ENCODE measurements at places on chromosomes 5 and 9.

GRCh38 chr9:123003466-123003865 lies 30.0 kb upstream of the GPR21 start:
- no peak for DNase-seq

DNA sequence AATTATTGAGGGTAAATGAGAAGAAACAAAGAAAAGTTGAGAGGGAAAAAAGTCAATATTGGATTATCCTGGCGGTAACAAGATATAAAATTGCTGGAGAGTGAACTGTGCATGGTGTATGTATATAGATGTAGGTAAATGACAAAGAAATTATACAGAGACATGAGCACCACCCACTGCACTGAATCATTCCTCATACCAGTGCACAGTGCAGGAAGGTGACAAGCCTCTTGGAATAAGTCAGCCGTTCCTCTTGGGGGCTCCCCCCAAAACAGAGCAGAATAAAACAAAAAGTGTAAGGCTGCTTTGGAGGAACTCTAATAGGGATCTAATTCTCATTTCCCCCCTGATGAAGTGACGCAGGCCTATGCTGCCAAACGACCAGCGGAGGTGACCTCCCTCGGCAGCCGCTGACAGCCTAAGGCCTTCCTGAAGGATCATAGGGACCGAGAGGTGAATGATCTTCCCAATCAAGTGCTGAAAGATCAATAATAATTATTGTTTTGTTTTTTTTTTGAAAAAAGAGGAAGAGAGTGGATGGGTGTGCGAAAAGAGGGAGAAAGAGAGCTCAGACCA lies 245.0 kb downstream of the PSAT1 start:
- no peak for DNase-seq

DNA sequence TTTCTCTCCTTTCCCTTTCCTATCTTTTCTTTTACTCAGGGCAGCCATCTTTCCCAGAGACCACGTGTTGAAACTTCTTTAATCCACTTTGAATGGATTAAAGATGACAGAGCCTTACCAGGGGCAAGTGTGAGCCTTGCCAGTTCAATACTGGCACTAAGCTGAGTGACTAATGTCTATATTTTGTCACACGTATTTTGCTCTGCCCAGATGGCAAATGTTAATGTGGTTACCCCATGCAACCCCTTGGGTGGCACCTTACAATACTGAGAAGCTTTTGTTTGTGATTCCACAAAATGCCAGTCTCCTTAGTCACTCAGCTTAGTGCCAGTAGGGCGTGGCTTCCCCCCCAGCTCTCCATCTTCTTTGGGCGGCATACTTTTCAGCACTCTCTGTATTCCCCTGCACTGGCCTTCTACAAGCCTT lies 24.8 kb downstream of the ANXA1 start:
- no peak for DNase-seq

DNA sequence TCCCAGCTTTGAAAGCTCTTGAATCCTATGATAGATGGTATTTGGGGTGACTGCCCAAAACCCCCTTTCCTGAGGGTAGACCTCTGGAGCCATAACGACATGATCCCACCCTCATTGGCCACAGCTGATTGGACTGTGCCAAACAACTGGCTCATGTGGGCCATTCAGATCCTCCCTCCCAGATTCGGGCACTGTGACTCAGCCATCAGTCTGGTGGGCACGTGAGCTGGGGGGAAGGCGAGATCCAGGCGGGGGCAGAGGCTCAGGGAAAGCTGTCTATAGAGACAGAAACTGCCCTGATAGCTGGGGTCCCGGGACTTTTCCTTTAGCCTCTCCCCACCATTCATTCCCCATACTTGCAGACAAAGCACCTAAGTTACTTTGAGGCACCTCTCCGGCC lies 15.1 kb upstream of the NCS1 start:
- no peak for DNase-seq

- no peak for DNase-seq
Measured at GRCh38 chr5:157161996-157162395, 4.1 kb downstream of the GARIN3 start.

GRCh38 chr5:167644619-167645018 lies 646.8 kb upstream of the WWC1 start:
- no peak for DNase-seq

DNA sequence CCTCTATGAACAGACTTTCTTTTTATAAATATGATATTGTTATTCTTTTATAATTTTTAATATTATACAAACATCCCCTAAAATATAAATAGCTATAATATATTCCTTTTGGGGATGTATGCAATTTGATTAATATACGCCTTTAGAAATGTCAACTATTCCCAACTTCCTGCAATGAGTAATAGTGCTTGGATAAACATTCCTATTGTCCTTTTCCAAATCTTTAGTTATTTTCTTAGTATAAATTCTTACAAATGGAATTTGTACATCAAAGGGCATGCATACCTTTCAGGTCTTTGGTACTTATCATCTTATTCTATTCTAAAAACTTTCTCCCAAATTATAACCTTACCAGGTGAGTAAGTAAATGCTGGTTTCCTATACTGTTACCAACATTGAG lies 6.2 kb downstream of the NLN start:
- DNase-seq = no peak

- no peak for DNase-seq
Measured at GRCh38 chr9:19577411-19577810, 168.6 kb downstream of the ACER2 start.

- DNase-seq = no peak
Measured at GRCh38 chr9:70852711-70853240, 268.6 kb downstream of the TRPM3 start.

GRCh38 chr9:5186416-5187169 lies 1.2 kb upstream of the INSL6 start:
- peak; percentile 81 for DNase-seq

DNA sequence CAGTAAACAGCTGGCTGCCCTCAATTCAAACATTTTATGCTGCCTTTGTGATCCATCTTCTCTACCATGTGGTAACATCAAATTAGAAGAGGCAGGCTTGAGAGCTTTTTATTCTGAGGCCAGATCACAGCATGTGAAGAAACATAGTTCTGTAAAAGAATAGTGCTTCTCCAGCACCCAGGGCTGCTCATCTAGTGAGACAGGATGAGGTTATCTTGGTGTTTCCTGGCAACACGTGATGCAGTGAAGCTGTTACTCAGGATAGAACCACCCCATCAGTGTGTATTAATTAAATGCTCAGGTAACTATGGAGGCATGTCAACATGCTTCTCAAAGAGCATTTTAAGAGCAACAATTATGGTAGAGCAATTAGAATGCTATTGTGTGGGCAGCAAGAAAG lies 400.5 kb upstream of the ACO1 start:
- no peak for DNase-seq

DNA sequence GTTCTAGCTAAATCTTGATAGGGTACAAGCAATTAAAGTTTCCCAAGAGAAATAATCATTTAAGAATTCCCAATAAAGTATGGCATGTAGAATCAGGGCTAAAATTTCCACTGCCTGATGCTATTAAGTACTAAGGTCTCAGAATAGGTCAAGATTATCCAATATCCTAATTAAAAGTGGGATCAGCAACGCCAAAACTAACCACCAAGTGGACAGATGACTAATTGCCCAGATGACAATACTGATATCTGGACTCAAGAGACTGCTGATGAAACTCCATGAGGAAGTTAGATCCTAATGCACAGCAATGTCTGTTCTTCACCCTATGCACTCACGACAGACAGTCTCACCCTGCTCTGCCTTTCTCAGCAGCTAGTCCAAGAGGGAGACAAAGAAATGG lies 14.3 kb downstream of the DEPDC1B start:
- DNase-seq = no peak

DNA sequence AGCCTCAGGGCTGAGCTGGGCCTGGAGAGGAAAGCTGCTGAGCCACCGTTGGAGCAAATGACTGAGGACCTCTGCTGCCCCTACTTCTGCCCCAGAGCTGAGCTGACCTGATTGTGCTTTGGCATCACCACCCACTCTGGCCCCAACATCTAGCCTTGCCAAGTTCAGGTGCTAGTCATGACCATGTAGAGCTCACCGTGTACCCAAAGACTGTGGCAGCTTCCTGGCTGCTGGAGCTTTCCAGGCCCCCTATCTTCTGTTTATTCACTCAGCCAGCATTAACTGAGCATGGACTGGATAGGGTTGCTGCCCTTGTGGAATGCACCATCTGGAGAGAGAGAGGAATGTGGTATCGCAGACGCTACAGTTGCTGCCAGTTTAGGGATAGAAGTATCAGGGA lies 49.1 kb downstream of the JADE2 start:
- no peak for DNase-seq

DNA sequence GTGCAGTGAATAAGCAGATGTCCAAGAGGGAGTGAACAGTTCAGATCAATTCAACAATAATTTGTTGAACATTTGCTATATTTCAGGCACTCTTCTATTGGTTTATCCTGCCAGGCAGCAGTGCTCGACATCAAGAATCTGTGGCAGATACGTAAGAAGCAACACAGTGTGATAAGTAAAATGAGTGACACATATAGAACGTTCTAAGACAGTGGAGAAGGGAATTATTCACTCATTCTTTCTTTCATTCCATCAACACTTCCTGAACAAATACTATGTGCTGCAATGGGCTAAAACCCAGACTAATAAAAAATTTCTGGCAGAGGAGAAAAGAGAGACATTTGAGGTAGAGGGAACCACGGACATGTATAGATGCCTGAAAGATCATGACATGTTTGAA lies 89.9 kb upstream of the GLIS3 start:
- no peak for DNase-seq

DNA sequence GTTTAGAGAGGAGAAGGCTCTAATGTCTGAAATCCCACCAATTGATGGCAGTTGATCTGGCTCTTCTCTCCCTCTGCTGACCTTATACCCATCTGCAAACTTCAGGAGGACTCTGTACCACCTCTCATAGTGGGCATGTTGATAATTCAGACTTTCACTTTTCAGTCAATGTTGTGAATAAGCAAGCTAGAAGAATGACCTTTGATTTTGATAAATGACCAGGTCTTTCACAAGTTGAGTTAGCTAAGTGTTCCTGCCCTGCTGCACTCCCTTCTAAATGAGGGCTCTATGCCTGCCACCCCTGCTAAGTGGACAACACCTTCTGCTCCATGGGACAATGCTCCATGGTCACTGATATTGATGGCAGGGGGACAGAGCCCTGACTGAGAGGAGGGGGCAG lies 74.7 kb downstream of the SPRY4 start:
- no peak for DNase-seq

DNA sequence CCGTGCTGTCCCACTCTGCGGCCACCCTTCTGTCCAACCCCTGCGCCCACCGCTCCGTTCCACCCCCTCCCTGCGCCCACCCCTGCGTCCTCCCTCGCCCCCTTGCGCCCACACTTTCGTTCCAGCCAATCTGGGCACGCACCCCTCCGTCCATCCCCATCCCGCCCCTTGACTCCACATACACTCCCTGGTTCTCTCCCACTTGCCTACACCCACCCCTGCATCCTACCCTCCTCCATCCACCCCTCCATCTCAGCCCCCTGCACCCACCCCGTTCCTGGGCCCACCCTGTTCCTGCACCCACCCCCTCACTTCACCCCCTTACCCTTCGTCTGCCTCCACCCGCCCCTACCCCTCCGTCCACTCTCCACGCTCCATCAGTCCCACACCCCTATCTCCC lies 7.0 kb downstream of the ADAMTS13 start:
- peak; percentile 83 for DNase-seq

- no peak for DNase-seq
Measured at GRCh38 chr5:169225830-169226356, 75.0 kb downstream of the SLIT3 start.

DNA sequence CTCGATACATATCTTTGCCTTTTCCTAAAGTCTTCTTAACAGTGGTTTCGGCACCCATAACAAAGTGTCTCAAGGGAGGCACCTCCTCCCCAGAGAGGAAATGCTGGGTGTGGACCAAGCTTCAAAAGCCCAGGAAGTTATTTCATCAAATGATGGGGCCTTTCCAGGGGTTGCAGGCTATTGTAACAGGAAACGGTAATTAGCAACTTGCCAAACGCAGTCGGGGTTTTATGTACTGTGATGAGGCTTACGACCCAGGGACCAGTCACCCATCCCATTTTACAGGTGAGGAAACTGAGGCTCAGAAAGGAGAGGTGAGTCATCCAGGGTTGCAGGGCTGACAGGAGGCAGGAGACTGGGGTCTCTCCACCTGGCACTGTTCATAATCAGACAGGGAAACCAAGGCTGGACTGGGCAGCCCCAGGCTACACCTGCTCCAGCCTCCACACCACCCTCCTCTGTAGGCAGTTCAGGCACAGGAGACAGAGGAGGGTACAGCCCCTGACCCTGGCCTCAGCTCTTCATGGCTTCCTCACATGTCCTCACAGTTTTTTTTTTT lies 30.0 kb upstream of the SUSD3 start:
- DNase-seq = no peak

- no peak for DNase-seq
Measured at GRCh38 chr9:110443866-110444220, 106.2 kb upstream of the TXNDC8 start.

DNA sequence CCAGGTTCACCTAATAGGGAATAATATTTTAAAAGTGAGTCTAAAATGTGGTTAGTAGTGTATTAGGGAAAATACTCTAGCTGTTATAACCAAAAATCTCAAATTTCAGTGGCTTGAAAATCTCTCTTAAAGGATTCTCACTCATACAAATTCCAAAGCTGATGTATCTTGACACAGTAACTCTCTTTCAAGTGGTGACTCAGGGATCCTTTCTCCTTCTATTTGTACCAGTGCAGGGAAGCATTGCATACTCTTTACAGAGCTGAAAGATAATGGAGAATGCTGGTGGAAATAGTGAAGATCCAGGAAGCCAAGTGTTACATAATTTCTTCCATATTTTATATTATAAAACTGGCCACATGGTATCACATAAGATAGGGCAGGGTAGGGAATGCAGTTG lies 560.2 kb upstream of the CDH9 start:
- no peak for DNase-seq

DNA sequence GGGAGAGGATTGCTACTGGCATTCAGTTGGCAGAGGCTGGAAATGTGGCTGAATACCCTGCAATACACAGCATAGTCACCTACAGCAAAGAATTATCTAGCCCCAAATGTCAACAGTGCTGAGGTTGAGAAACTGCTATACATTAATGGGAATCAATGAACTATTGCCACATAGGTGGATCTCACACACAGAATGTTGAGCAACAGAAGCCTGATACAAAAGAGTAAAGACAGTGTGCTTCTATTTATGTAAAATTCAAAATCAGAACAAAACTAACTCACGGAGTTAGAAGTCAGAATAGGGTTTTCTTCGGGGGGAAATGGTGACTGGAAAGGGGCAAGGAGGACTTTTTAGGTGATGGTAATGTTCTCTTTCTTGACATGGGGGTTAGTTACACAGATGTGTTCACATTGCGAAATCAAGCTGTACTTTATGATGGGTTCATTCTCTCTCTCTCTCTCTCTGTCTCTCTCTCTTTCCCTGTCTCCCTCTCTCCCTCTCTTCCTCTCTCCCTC lies 45.7 kb upstream of the PANK3 start:
- no peak for DNase-seq

DNA sequence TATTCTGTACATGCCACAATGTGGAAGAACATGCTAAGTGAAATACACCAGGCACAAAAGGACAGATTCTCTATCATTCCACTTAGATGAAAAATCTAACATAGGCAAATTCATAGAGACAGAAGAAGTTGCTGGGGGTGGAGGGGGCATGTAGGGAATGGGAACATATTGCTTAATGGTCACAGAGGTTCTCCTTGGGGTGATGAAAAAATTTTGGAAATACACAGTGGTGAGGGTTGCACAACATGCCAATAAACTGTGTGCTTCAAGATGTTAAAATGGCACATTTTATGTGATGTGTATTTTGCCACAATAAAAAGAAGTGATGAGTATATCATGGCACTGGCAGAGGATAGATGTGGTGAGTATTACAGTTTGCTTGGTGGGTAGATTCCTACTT lies 111.9 kb downstream of the SUSD1 start:
- no peak for DNase-seq

GRCh38 chr9:33180526-33181184 lies 13.5 kb upstream of the B4GALT1 start:
- DNase-seq = no peak
